ENCODE measurements at places on chromosomes 3 and 15.

DNA sequence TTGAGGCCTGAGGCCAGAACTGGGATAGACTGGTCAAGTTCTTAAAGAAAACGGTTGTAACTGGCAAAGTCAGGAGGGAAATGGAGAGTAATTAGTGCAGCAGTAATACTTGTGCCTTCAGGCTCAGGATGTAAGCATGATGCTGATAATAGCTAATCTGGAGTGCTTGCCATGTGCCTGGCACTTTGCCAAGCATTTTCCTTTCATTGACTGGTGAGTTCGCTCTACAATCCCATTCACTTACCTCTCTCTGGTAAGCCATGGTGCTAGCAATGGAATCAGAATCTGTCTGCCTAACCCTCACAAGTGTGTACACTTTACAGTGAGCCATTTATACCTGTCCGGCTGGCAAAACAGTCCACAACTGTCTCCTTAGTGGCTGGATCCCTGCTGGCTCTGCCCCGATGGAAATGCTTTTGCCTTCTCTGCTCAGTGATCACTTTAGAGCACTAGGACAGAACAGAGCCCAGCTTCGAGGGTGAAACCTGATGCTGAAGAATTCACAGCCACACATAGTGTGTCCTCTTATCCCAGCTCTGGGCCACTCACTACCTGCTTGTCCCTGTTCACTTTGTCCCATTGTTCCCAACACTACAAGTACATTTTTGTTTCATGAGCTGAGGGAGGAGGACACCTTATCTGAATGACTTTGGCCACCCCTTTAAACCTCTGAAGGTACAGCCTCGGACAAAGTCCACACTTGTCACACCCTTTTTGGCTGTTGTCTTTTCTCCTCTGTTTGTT lies 10.3 kb downstream of the CHP1 start:
- DNase-seq, result no peak

DNA sequence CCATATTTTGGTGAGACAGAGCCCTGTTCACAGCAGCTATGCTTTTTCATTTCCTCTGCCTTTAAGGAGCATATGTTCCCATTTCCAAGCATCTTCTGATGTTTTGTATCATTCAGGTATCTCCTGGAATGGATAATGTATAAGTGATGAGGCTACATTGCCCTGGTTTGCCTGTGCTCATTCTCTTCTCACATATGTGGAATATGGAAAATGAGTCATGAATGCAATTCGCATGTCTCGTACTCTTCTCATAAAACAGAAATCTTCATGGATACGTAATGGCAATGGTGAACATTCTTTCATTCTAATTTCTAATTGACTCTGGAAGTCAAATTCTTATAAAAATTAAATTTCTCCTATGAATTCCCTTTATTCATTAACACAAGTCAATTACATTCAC lies 143.1 kb downstream of the CDIN1 start:
- no peak for DNase-seq

DNA sequence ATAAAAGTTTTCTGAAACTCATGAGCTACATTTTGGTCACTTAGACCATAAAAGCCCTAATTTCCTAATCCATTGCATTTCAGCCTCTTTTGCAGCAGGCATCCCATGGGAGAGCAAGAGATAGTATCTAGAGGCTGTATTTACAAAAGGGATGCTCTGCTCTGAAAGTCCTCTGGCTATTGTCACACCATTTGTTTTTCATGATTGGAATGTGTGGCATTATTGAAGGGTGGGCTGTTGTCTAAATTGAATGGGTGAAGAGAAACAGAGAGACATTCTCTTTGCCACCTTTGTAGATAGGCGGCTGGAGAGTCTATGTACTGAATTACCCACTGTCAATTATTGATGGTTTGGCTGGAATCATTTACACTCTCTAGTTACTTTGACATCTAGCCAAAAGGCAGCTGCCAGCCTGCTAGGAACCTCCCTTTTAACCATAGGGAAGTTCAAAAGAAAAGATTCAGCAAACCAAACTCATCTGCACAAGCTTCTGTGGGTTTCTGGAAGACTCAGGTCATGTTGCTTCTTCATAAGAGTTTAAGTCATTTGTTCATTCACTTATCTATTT lies 89.8 kb upstream of the RARB start:
- no peak for DNase-seq

DNA sequence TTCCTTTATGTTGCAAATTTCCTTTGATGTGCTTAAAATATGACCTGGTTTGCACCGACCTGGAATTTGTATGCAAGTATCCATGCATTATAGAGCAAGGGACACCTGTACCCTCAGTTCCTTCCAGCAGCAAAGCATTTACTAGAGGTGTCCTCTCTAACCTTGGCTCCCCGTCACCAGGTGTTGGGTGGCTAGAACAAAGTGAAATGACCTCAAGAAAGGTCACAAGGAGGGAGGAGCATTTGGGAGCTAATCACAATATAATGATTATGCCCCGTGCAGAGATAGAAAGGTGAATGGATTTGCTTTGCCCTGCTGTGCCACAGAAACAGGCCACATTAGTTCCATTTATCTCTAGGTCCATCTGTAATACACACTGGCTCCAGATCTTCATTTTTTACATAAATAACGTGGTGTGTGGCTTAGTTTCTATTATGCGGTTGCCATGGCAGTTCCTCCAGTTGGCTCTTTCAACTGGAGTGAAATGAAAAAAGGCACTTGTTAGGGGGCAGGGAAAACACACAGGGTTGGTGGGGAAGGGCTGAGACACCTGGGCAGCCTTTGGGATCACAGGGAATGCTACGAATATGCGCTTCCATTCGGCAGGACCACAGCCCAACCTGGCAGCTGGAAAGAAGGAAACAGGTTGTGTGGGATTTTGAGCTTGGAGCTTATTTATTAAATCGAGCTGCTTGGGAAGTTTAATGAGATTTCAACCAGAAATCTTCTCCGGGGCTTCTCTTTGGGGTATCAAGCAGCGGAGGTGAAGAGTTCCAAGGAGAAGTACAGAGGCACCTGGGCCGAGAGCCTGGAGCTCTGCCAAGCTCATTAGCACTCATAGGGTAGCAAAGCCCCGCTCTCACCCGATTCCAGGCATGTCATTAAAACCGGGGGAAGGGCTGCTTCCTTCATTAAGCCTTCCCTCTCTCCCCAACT lies 233.5 kb upstream of the ST8SIA2 start:
- DNase-seq, result no peak

- DNase-seq, result no peak
Measured at GRCh38 chr3:126067959-126068358, 16.0 kb downstream of the SLC41A3 start.

- no peak for DNase-seq
Measured at GRCh38 chr3:104878395-104878794, 488.3 kb upstream of the ALCAM start.

DNA sequence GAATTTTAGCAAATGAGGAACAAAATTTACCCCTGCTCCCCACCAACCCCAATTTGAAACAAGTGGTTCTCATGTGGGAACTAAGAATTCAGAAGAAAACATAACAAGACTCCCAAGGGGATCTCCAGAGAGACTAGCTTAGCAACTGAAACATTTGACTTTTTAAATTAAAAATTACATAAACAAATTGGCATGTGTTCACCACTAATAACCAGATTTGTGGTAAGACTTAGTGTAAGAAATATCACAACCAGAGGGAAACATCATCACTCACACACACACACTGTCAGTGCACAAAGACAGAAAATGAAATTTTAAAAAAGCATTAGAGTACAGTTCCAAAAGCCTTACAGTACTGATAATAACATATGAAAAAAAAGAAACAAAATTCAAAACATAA lies 348.8 kb downstream of the CGGBP1 start:
- DNase-seq, result no peak

DNA sequence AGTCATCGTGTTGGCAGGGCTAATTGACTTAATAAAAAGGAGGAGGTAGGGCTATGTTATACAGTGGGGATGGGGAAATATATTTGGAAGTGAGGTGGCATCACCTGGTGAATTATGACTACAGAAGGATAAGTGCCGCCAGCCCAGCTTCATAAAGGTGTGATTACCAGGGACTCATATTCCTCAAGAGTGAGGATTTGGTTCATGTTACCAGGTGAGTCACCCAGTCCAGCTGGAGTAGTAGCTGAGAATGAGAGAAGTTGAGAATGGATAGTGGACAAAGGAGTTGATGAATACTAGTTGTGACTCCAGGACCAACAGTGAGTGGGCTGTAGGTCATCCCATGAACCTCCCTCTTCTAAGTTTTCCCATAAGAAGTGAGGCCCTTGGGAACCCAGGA lies 143.0 kb upstream of the GALNT15 start:
- DNase-seq, result no peak

DNA sequence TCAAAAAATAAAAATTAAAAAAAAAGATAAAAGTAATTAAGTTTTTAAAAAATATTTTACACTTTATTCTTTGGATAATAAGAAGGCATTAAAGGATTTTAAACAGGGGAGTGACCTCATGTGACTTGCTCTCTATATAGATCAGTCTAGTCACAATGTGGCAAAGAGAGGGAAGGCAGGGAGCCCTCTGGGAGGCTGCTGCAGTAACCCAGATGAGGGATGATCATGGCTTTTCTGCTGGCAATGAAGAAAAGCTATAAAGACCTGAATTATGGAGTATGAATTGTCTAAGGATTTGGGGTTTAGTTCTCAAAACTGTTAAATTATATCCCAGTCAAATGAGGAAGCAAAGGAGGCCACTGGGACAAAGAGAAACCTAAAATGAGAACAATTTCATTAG lies 58.1 kb downstream of the SUMF1 start:
- no peak for DNase-seq

- DNase-seq, result no peak
Measured at GRCh38 chr15:39947401-39948197, 13.7 kb downstream of the EIF2AK4 start.

DNA sequence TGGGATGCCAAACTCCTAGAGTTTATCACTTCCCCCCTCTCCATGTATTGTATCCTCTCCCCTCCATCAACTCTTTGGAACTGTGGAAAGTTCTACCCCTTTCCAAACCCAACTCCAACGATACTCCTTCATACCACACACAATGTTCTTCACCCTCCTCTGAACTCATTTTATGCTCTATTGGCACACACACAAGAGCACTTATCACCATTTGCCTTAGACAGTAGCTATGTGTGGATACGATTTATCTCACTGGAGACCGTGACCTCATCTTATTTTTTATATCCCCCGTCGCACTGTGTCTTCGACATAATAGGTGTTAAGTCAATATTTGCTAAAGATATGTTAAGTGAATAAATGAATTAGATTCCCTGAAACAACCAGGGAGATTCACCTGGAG lies 316.5 kb upstream of the PROK2 start:
- DNase-seq, result no peak

- no peak for DNase-seq
Measured at GRCh38 chr3:142950972-142951371, 12.5 kb downstream of the PAQR9 start.

GRCh38 chr15:58704155-58704865 lies 45.2 kb downstream of the ADAM10 start:
- DNase-seq, result no peak

GRCh38 chr3:14274999-14275961 lies 96.7 kb downstream of the LSM3 start:
- no peak for DNase-seq

GRCh38 chr3:40387001-40387894 lies at the start of gene ENTPD3:
Gene ENTPD3 (plus strand): TSS chr3:40387184. CDS start chr3:40388058, 874 bp downstream.
- peak; percentile 13 for DNase-seq

- DNase-seq, result no peak
Measured at GRCh38 chr3:195319060-195319459, 48.1 kb upstream of the XXYLT1 start.

GRCh38 chr3:169522595-169523529 lies 140.7 kb downstream of the MECOM start:
- no peak for DNase-seq
